ENCODE measurements at places on chromosomes 6 and 20. TPM values are rescaled to one million over a fixed set of nuclear protein-coding genes. Genes with fewer than 3 reads are reported as not detected.

AKAP7 gene
- 12.0 TPM for polyA plus RNA-seq

MC3R gene
- not detected for polyA plus RNA-seq

SLC26A8 gene
- polyA plus RNA-seq = 0.07 TPM

IRF4 gene
- polyA plus RNA-seq = 0.12 TPM

HELZ2 gene
- 1.8 TPM for polyA plus RNA-seq

TCF19 gene
- polyA plus RNA-seq = 7.1 TPM

ATAT1 gene
- polyA plus RNA-seq = 18.6 TPM

ALDH8A1 gene
- 0.21 TPM for polyA plus RNA-seq

SOD2 gene
- 160 TPM for polyA plus RNA-seq

DYNLRB1 gene
- 151 TPM for polyA plus RNA-seq

C4A gene
- 324 TPM for polyA plus RNA-seq

PBOV1 gene
- polyA plus RNA-seq = not detected

SEL1L2 gene
- polyA plus RNA-seq = 2.8 TPM

BTN1A1 gene
- polyA plus RNA-seq = 0.05 TPM

CRIP3 gene
- polyA plus RNA-seq = 1.7 TPM

PRRT1 gene
- polyA plus RNA-seq = 16.3 TPM

LAMA4 gene
- polyA plus RNA-seq = 84.7 TPM

MTO1 gene
- polyA plus RNA-seq = 19.8 TPM
